ENCODE measurements at places on chromosomes 6 and 20.

DNA sequence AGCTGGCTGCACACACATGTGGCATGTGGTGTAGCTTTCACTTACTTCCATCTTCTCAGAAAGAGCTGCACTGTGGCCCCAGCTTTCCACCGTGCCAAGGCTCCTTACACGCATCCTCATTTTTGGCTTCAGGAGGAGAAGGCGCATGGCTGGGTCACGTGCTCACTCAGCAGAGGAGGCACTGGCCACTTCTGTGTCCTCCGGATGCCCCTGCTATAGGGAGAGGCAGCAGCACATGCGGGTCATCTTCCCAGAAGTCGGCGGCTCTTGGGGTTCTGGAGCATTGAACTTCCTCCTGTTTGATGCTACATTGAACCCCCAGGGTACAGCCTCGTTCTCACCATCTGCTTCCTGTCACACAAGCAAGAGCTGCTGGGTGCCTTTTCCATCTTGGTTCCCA, 111.3 kb downstream of the FAM120B start:
- DNase-seq: no peak

GRCh38 chr6:7058250-7058923, 49.4 kb upstream of the RREB1 start:
- no peak for DNase-seq

- DNase-seq: no peak
Measured at GRCh38 chr20:58901488-58902402, 49.2 kb downstream of the GNAS start.

DNA sequence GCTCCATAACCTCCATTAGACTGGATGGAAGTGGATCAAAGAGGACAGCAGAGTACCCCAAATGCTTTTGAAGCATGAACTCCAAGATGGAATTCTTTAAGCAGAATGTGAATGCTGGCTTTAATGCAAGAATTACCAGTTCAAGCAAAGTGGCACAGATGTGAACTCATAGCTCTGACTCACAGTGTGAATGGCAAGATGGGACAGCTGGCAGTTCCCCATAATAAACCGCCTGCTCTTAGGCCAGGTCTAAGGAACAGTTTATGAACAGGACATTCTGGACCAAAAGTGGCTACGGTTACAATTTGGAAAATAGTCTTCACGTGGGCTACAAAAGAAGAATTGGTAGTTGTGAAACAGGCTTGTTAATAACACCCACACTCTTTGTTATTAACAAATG, 76.5 kb downstream of the SPTLC3 start:
- DNase-seq: no peak

DNA sequence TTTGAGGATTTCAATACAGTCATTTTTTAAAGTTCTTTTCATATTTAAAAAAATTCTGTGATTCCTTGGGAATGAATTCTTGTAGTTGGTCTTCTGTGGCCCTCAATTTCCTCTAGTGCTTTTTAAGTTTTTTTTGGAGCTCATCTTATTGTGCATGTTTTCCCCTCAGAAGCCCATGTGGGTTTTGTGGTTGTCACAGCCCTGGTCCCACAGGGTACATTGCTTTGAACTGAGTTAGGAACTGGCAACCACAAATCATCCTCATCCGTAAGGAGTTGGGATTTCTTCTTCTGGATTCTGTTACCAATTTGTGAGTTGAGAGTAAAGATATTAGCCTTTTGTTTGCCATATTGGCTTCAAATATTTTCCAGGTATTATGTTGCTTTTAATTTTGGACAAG, 89.9 kb downstream of the AKAP7 start:
- DNase-seq: no peak

GRCh38 chr6:123022975-123023374, 26.9 kb downstream of the CLVS2 start:
- DNase-seq: no peak

- DNase-seq: no peak
Measured at GRCh38 chr20:35344354-35344837, 52.2 kb upstream of the FAM83C start.

GRCh38 chr6:30163090-30163917, at the start of gene TRIM15:
Gene TRIM15 (plus strand): TSS chr6:30163546. CDS start chr6:30163685, 139 bp downstream.
- DNase-seq: peak; percentile 21

DNA sequence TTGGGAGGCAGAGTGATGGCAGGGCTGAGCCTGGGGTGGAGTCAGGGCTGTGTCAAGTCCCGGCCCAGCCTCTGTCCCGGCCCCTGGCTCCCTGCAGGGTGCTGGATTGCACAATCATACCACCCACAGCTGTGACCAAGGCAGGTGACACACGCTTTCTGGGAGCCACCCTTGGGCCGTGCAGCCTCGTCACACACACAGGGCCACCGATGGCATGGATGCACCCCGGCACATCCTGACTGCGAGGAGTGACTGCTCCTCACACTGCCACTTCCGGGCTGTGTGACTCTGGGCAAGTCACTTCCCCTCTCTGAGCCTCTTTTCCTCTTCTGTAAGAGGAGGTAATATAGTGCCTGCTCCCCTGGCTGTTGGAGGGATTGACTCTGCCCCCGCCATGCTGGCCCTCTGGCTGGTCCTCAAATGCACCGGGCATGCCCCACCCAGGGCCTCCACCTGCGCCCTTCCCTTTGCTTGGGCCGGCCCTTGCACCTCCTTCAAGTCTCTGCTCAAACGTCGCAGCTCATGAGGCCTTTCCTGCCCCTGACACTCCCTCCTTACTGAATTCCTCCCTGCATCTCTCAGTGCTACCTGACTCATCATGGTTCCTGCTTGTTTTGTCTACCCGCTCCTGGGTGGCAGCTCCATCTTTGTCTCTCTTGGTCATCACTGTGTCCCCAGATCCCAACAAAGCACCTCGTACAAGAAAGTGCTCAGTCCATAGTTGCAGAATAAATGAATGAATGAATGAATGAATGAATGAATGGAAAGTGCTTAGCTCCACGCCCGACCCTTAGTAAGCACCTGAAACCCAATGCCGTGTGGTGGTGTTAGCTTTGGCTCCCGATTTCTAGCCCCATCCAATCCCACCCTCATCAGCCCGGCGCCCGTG, 93.5 kb downstream of the CEBPB start:
- DNase-seq: peak; percentile 18

DNA sequence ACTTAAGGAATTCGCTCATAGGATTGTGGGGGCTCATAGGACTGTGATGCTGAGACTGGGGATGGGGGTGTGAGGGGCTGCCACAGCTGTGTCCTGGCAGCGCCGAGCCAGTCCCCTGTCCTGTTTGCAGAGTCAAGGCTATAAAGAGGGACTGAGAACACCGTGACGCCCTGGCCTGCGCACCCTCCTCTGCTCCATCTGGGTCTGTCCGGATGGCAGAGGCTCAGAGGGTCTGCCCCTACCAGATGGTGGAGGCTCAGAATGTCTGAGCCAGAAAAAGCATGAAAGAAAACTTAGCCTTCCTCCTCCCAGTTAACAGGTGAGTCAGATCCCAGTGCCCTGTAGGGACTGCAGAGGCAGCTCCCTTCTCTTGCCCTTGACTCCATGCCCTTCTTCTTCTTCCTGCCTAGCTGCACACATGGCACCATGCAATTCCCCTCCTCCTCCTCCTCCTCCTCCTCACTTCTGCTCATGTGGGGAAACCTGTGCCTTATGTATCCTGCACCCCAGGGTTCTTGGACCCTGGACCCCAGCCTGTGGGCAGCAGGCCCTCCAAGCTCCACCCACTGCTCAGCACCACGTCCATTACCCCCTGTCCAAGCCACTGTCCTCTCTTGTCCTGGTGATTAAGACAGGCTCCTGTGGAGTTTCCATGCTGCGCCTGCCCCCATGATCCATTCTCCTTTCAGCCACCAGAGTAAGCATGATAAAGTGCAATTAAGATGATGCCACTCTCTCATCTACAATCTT, 410.0 kb upstream of the SULF2 start:
- no peak for DNase-seq

GRCh38 chr6:156866220-156867015, 89.2 kb downstream of the ARID1B start:
- DNase-seq: peak; percentile 38

- no peak for DNase-seq
Measured at GRCh38 chr6:75157336-75157735, 48.5 kb downstream of the COL12A1 start.

- no peak for DNase-seq
Measured at GRCh38 chr6:151722342-151722741, 85.1 kb upstream of the ESR1 start.

- peak; percentile 23 for DNase-seq
Measured at GRCh38 chr6:259901-260508, 32.3 kb upstream of the DUSP22 start.

- DNase-seq: no peak
Measured at GRCh38 chr20:564192-564591, 20.6 kb upstream of the CSNK2A1 start.

GRCh38 chr6:34560366-34561226, 4.5 kb upstream of the SPDEF start:
- DNase-seq: no peak

DNA sequence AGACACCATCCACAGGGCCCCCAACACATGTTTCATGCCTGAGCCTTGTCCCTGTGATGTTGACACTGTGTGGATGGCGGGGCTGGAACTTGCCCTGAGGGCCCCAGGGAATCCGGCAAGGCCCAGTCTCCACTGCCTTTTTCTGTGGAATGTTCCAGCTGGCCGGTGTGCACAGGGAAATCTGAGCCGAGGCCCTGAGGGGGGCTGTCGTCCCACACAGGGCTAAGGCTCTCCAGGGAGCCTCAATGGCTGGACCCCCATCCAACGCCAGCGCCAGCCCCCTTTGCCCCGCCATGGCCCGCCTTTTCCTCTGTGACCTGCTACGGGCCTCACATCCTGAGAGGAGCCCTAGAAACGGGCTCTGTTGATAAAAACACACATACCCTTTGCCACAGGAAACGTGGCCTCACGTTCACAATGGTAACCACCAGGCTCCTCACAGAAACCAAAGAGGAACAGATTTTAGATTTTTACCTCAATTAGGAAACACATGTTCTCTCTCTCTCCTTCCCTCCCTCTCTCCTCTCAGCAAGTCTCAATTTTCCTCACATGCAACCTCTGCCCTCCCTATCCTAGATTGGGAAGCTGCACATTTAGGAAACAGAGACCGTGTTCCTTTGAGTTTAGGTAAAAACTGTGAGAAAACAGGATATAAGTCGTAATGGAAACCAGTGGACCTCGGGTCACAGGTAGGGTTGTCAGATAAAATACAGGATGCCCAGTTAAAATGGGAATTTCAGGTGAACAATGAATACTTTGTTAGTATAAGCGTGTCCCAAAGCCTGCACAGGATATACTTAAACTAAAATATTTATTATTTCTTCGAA, 13.7 kb upstream of the ZNF831 start:
- peak; percentile 90 for DNase-seq

- no peak for DNase-seq
Measured at GRCh38 chr6:11586536-11586935, 49.0 kb downstream of the TMEM170B start.

- DNase-seq: no peak
Measured at GRCh38 chr6:155026022-155026705, 31.0 kb downstream of the TIAM2 start.

DNA sequence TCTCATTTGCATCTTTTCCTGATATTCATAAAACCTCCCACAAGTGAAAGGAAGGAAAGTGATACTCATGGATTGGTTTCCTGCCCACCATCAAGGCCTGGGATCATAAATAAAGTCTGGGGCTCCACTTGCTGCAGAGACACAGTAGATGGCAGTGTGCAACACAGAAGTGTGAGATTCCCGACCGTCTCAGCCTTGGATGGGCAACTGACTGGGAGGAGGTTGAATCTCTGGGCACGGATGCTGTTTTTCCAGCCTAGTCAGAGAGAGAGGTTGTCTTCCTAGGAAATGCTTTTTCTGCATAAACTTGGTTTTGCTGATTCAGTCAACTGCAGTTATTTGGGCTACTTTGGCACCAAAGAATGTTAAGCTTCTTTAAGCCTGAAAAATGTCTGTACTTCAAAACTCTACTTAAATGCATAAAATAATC, 9.9 kb upstream of the RFPL4B start:
- no peak for DNase-seq

- no peak for DNase-seq
Measured at GRCh38 chr20:19727251-19727847, 30.7 kb upstream of the RIN2 start.

- no peak for DNase-seq
Measured at GRCh38 chr20:39829256-39829655, 859.8 kb downstream of the MAFB start.

GRCh38 chr6:162119341-162119740, 608.2 kb downstream of the PRKN start:
- no peak for DNase-seq

DNA sequence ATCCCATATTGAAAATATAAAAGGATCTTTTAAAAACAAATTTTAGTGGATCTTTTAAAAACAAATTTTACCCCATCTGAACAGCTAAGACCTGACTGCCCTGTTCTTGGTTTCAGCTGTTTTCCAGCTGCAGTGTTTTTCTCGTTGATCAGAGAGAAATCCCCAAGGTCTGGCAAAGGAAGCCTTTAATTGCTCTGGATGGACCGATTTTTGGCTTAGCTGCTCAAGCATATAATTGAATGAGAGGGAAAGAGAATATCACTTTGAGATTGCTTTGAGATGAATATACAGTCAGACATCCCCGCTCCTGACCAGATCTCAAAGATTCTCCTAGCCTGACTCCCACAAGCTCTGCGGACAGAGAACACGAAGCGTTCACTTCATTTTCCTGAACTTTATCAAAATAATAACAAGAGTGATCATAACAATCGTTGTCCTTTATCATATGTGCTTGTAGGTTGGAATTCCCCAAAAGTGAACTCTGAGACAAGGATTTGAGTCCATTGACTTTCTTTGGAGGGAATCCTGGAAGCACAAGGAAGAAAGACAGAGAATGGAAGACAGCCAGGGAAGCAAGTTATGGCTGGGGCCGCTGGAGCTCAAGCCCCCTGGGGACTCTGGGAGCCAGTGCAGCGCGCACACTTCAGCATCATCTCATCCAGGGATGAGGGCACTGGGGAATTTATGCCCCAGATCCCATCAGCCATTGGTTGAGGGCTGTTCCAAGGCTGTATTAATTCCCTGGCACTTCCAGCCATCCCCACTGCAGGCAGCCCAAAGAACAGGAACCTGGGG, 101.3 kb downstream of the SNX5 start:
- DNase-seq: no peak

GRCh38 chr6:5950361-5950785, 56.4 kb downstream of the NRN1 start:
- no peak for DNase-seq

GRCh38 chr20:25632940-25633790, 9.4 kb upstream of the NANP start:
- DNase-seq: no peak

DNA sequence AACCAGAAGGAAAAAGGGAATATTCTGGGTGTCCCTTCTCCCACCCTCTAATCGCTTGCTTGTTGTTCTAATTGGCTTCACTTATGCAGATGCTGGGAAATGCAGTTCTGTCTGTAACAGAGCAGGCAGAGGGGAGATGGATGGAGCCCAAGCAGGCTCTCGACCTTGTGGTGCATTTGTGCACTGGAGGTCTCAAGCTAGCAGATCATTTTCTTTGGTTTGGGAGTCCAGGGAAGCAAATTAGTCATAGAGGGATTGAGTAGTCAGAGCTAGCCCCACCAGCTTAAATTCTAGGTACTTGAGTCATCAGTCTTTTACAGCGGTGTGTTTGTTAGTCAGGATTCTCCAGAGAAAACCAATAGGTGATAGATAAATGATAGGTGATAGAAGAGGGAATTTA, 234.7 kb upstream of the ECI2 start:
- DNase-seq: no peak
